Activated T-cell treated with anti-CD3 and anti-CD28 coated beads for 1 hour (primary cell): ENCODE measurements at places on chromosomes 16 and 17.

DNA sequence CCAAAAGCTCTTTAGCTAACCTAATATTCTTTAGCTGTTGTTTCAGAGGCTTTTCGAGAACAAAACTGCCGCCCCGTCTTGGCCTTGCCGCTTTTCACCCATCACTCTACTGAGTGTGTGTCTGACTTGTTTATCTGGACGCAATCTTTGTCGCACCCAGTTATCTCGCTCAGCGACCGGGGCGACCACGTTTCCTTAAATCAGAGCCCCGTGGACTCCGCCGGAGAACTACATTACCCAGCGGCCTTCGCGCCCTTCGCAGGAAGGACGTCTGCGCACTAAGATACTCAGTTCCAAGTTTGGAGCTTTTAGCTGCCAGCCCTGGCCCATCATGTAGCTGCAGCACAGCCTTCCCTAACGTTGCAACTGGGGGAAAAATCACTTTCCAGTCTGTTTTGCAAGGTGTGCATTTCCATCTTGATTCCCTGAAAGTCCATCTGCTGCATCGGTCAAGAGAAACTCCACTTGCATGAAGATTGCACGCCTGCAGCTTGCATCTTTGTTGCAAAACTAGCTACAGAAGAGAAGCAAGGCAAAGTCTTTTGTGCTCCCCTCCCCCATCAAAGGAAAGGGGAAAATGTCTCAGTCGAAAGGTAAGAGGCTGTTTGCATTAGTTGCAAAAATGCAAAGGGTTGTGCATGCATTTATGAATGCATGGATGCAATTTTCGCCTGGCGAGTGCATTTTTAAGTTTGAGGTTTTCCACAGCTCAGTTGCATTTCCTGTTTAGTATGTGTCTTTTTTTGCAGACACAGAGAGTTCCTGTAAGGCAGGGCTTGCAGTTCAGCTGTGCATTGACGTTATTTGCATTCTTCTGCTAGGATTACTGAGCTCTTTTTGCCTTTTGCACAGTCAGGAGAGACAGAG, at the start of gene MAP2K6:
Gene MAP2K6, plus strand, starts transcription at position 290 of the 867 bp plus-strand sequence. Its CDS starts 288 bp downstream, at position 578.
- DNase-seq, result peak; percentile 64

DNA sequence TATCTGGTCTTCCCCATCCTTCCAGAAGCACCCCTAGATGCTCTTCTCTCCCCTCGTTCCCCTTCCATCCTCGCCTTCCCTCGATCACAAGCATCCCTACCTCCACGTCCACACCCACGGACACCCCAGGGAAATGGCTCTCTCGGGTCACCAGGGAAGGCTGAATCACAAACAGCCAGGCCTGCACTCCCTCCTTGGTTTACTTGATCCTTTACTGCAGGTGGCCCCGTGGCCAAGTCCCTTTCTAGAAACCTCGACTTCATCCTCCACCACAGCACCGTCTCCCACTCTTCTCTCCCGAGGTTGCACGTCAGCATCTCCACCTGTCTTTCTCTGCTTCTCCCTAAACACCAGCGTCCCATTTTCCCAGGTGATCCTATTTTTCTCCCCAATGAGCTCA, 6.5 kb upstream of the RBFOX3 start:
- DNase-seq, result no peak

DNA sequence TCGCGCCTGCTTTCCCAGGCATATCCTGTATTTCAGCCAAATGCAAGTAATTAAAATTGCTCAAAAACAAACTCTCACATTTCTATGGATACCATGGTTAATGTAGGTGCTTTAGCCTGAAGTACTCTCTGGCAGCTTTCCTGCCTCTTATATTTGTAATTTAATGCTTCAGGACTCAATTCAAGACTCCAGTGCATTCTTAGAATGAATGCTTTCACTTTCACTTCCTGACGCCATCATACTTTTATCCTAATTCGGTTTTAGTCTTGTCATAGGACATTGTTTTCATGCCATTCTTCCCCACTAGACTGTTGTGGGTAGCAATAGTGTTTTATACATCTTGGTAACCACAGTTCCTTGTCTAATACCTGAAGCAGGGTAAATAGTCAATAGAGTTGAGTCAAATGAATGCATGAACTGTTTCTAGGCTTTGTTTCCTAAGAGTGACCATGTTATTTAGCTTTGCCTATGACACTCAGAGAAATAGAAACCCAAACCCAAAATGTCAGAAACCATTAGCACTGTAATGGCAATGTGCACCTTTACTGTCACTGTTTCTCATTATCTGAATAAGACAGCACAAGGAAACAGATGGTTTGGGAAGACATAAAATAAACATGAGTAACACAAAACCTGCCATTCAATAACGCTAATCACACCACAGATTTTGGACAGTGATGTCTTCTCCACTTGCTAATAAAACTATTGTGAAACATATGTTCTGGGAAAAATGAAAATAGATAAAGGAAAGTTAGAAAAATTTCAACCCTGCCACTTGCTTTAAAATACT, 705.5 kb downstream of the CDH11 start:
- DNase-seq, result no peak

DNA sequence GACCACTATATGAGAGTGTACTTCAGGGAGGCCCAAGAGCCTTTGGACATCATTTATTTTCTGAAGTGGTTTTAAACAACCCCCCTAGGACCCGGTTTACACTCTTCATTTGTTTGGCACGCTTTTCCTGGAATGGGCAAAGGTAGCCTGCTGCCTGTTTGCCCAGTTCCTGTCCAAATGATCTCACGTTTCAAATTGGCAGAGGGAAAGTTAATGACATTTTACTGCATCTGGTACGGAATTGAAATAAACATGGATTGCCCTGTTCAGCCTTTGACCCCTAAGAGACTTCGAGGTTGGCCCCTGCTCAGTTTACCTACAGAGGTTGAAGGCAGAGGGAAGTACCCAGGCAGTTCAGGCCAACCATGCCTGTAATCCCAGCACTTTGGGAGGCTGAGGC, 5.8 kb upstream of the RPRML start:
- DNase-seq, result no peak

GRCh38 chr17:21124086-21124485, 2.7 kb upstream of the DHRS7B start:
- no peak for DNase-seq

- DNase-seq, result no peak
These were observed 181.9 kb downstream of the MSI2 start for GRCh38 chr17:57438066-57438731.

- DNase-seq, result no peak
These were observed 4.7 kb downstream of the SERPINF1 start for GRCh38 chr17:1766382-1767135.

DNA sequence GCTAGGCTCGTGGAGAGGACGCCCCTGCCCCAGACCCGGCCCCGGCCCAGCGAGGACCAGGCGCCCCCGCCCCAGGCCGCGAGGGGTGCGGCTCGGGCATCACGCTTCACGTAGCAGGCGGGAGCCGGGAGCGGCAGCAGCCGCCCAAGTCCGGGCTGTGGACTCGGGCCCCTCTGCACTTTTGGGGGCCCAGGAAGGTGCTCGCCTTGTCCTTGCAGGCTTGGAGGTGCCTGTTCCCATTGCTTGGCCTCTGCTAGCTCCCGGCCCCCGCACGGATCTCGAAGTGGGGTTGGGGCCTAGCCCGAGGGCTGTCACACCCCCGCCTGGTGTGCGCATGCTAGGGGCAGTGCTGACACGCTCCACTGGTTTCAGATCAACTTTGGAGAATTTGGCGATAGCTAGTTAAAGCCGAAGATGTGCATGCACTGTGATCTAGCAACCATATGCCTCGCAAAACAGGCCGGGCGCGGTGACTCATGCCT, 55.7 kb downstream of the WSB1 start:
- DNase-seq, result no peak
